DMS 273 treated with DMSO at 0.1 percent for 48 hours (cell line): ENCODE measurements at places on chromosomes 16 and 17.

GRCh38 chr17:27531469-27531961, 75.3 kb downstream of the KSR1 start:
- no peak for DNase-seq

DNA sequence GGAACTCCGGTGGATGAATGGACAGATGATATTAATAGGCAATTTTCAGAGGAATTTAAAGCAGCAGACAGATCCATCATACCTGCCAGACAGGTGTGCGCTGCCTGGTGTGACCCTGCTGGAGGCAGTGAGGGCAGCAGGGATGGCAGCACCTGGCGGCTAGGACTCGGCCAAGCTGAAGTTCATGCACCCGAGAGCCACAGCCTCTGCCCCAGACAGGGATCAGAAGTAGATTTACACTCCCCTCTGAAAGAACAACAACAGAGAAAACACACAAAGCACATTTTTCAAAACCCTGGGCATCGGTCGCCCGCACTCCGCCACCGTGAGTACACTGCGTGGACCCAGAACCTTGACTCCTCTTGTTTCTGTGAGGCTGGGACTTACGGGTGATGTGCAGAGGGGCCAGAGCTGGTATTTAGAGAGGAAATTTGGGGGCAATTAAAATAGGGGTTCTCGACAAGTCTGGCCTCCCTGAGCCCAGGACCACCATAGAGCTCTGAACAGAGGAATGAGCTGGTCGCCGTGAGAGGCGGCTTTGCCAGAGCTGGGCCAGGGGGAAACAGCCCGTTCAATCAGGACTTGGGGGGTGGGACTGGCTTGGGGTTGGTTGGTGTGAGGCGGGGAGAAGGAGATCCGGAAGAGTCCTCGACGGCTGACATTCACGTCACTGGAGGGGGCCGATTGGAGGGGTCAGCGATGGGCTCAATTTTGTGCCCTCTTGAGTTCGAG, 101.0 kb downstream of the METRNL start:
- no peak for DNase-seq

DNA sequence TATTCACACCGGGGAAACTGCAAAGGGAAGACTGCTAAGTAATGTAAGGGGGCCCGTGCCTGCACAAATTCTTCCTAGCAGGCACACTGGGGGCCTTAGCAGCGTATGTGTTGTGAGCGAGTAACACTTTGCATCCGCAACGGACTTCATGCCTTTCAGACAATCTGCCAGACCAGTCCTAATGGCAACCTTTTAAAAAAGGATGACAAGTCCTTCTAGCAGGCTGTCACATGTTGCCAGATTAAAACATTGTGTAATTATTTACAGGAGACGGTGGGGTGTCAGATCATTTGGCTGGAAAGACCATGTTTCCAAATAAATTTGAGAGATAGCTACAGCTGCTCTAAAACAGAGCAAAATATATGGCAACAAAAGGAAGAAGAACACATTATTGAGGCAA, 46.1 kb downstream of the CPPED1 start:
- no peak for DNase-seq

DNA sequence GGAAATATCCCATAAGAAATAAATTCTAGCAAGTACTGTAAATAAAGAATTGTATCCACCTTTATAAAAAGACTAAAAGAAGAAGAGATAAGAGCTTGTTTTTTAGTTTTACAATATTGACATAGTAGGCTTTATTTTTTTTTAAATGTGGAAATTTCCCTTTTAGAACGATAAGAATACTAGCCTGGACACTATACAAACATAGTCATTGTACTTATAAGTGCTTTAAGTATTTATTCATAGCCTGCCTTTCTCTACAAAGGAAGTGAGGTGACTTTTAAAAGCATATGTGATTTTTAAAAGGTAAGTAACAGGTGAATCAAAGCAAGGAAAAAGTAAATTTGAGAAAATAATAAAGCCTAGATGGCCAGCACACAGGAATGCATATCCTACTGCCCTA, 17.7 kb downstream of the TOX3 start:
- DNase-seq, result no peak

- peak; percentile 7 for DNase-seq
These were observed 197.3 kb upstream of the SDK2 start for GRCh38 chr17:73841431-73842060.

GRCh38 chr17:78271419-78272170, 40.2 kb downstream of the TMEM235 start:
- DNase-seq, result no peak

GRCh38 chr17:4055014-4055413, 87.8 kb downstream of the ZZEF1 start:
- no peak for DNase-seq

GRCh38 chr17:67090341-67090740, 46.0 kb downstream of the CACNG1 start:
- no peak for DNase-seq

DNA sequence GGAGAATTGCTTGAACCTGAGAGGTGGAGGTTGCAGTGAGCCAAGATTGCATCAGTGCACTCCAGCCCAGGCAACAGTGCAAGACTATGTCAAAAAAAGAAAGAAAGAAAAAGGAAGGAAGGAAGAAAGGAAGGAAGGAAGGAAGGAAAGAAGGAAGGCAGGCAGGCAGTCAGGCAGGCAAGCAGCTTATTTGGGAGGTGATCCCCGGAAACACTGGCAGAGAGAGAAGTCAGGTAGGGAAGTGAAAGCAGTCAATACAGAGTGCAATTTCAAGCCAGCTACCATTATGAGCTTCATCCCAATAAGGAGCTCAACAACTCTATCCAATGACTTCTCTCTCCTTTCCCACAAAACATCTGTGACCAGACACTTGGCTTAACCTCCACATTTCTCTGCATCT, 83.0 kb upstream of the TBC1D3K start:
- DNase-seq, result no peak

DNA sequence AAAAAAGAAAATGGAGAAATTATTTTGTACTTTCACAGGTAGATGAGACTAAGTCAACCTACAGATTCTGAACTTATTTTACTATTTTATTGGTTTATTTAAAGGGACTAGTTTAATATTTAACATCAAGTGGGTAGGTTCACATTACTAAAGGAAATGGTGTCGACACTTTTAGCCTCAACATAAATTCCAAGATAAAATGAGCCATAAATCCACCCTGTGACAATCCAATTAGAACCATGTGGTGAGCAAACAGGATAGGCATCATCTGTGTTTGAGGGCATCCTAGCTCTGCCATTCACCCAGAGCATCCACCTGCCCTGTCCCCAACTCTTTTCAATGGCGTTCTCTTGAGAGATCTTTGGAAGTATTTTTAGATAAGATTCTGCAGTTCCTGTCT, 92.8 kb upstream of the PMFBP1 start:
- DNase-seq, result no peak

GRCh38 chr16:60107871-60108270, 1373.8 kb upstream of the GOT2 start:
- no peak for DNase-seq

DNA sequence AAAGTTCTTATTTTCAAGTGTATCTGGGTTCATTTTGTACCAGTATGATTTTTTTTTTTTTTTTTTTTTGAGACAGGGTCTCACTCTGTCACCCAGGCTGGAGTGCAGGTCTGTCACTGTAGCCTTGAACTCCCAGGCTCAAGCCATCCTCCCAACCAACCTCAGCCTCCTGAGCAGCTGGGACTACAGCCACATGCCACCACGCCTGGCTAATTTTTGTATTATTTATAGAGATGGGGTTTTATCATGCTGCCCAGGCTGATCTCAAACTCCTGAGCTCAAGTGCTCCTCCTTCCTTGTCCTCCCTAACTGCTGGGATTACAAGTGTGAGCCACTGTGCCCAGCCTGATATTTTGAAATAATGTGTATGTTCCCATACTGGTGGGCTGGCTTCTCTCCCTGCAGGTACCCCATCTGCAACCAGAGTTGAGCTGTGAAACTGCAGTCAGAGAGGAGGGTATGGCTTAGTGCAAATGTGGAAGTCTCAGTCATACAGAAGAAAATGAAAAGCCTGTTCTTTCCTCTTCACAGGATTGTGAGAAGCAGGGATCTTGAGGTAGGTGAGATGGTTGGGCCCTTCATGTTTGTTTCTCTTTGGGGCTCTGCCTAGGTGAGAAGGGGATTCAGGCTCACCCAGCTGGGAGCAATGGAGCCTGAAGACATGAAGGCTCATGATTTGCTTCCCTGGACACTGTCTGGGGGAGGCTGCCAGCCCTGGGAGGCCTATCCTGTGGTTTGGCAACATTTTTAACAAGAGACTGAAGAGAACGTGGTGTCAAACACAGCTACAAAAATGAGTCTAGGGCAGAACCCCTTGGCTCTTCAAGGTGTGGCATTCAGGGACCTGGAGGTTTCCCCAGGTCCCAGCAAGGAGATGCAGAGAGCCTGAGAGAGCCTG, 41.3 kb upstream of the SIAH1 start:
- DNase-seq, result no peak

GRCh38 chr17:33639103-33639880, 346.2 kb upstream of the ASIC2 start:
- DNase-seq, result no peak

DNA sequence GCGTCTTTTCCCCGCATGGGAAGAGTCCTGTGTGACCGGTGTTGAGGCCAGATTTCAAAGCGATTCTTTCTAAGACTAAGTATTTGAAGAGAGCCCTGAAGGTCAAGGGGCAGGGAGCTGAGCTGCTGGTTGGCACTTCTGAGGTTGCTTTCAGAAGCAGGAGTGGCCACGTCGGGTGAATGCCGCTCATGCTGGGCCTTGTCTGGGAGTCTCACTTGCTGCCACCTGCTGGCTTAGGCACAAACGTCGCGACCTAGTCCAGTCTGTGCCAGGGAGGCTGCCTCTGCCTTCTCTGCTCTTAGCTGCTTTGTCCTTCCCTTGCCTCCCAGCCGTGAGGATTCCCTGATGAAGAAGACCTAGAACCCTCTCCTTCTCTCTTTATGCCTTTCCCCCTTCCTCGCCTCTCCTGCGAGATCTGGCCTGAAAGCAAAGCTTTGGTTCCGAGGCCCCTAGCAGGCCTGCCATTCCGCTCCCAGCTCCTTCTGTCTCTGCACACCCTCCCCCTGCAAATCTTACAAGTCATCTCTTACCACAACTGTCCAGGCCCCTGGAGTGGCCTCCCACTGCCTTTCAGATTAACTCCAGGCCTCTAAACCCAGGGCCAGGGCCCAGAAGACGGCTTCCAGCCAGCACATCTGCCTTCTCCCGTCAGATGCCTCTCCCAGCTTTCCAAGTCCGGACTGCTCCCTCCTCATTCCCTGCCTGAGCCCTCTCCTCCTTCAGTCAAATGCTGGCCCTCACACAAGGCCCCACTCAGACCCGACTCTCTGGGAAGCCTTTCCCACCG, 11.4 kb downstream of the CTNS start:
- no peak for DNase-seq

GRCh38 chr16:27539120-27539519, 10.6 kb downstream of the GTF3C1 start:
- DNase-seq, result no peak

DNA sequence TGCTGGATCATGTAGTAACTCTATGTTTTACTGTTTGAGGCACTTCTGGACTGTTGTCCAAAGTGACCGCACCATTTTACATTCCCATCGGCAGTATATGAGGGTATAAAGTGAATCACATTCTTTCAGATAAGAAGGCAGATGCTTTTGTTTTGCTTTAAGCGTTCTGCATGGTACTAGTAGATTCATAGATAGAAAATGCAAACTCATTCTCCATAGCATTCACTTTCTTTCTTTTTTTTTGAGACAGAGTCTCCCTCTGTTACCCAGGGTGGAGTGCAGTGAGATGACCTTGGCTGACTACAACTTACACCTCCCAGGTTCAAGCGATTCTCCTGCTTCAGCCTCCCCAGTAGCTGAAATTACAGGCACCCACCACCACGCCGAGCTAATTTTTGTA, 40.4 kb downstream of the TANGO6 start:
- DNase-seq, result no peak

DNA sequence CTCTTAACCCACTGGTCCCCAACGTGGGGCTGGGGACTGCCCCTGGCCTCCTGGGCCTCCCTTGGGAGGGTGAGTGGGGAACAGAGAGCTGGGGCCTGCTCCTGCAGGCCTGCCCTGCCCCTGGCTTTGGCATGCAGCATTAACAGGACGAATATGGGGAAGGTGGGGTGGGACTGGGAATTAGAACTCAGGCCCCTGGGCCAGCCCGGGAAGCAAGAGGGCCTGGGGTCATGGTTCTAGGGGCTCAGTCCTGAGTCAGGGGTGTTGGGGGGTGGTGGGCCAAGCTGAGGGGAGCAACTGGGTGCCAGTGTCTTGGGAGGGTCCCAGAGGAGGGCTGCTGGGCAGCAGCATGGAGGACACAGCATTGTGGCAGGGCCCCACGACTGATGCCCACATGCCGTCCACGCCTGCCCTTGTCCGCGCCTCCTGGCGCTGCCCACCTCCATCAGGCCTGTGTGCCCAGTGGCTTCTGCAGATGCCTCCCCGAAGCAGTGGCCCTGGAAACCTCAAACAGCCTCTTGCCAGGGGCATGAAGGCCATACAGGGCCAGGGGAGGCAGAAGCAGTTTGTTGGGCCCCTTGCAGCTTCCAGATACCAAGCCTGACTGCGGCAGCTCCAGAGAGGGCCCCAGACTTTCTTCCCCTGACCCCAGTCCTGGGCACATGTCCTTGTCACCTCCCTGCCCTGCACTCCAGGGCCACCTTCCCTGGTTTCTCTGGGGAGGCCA, 4.8 kb downstream of the MAP2K3 start:
- no peak for DNase-seq

DNA sequence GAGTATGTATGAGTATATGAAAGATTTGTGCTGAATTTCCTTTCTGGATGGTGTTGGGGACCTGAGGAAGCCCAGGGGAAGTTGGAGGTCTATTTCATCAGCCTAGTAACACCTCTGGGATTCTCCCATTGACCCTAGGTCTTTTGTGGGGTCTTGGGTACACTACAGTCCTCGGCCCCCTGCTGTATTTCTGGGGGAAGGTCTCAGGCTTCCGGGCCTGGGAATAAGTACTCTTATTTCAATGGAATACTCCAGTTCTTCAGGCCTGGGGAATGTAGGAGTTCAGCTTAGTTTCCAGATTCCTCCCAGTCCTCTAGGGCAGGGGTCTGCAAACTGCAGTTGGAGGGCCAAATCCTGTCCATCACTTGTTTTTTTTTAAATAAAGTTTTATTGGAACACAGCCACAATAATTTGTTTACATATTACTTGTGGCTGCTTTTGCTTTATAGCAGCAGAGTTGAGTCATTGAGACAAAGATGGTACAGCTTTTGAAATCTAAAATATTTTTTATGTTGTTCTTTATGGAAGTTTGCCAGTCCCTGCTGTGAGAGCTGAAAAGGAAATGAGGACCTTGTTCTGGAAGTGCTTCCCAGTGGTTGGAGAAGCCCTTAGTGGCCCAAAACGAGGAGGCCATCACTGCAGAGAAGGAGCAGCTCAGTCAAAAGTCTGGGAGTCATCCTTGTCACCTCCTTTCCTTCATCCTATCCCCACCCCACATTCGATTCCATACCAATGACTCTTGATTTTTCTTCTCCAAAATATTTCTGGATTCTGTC, 142.5 kb upstream of the HS3ST2 start:
- DNase-seq, result no peak
